ENCODE measurements at places on chromosomes 4 and X. TPM values are rescaled to one million over a fixed set of nuclear protein-coding genes. Genes with fewer than 3 reads are reported as not detected.

OTC gene
- not detected for total RNA-seq

SH3TC1 gene
- total RNA-seq = 5.3 TPM

ANAPC10 gene
- 20.6 TPM for total RNA-seq

GAGE2A gene
- not detected for total RNA-seq

CASP6 gene
- total RNA-seq = 8.4 TPM

AREG gene
- total RNA-seq = 9.2 TPM

FRMD7 gene
- total RNA-seq = not detected

POU3F4 gene
- not detected for total RNA-seq

CTAG1B gene
- total RNA-seq = not detected

CCKAR gene
- not detected for total RNA-seq

Measured in cardiac ventricle fibroblast (primary cell).